NCI-H1417 treated with DMSO at 0.1 percent for 48 hours (cell line): ENCODE measurements at places on chromosomes 6 and 20.
A peak's percentile ranks its signal among the peaks of the same experiment; 100 is the strongest.

DNA sequence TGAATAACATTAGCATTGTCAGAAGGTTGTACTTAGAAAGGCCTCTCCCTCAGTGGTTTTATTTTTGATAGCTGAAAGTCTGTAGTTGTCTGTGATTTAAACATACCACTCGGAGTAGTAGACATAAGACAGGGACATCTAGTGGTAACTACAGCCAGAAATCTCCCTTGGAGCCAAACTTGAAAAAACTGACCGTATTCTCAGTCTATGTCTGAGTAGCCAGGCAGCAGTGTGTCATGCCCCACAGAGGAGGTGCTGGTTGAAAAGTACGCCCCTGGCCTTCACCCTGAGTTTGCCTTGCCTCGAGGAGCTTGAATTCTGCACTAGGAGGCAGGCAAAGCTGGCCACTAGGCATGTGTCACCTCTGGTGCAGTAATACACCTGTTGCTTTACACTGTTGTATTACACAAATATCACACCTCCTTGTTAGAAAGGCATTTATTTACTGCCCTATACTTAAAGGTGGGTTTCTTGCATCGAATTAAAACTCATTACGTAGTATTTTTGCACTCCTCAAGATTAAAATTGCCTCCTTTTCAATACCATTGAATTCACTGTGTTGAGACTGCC, 20.8 kb downstream of the ZBTB2 start:
- DNase-seq = no peak

GRCh38 chr6:132194529-132194928, 206.7 kb downstream of the MOXD1 start:
- DNase-seq = no peak

- no peak for DNase-seq
Observed at GRCh38 chr20:16744178-16744807, 3.9 kb upstream of the OTOR start.

- no peak for DNase-seq
Observed at GRCh38 chr6:5034328-5034727, 30.5 kb upstream of the RPP40 start.

DNA sequence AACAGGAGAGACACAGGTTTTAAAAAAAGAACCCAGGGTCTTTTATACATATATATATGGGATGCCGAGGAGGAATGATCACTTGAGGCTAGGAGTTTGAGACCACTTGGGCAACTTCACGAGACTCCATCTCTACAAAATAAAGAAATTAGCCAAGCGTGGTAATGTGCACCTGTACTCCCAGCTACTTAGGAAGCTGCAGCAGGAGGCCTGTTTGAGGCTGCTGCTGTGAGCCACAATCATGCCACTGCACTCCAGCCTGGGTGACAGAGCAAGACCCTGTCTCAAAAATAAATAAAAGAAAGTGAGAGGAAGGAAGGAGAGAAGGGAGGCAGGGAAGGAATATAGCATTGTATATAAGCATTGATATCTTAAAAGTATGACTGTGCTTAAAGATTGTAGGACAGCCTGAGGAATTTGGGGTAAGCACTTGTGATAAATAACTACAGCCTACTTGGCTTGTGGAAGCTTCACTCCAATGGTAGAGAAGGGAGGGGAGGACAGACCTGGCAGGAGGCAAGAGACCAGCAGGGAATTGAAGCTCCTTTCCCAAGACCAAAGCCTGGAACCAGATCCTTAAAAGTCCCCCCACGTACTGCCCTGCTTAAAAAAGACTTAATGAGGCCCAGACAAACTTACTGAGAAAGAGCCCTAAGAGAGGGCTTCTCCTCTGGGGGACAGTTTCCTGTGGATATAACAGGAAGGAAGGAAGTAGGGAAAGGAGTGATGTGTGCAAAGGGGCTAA, 2.5 kb upstream of the SNTA1 start:
- no peak for DNase-seq

GRCh38 chr6:39166189-39166911, 51.4 kb upstream of the SAYSD1 start:
- no peak for DNase-seq

- DNase-seq = no peak
Observed at GRCh38 chr6:169894377-169894960, 143.0 kb downstream of the ERMARD start.

- no peak for DNase-seq
Observed at GRCh38 chr20:47862574-47863240, 77.4 kb upstream of the SULF2 start.

DNA sequence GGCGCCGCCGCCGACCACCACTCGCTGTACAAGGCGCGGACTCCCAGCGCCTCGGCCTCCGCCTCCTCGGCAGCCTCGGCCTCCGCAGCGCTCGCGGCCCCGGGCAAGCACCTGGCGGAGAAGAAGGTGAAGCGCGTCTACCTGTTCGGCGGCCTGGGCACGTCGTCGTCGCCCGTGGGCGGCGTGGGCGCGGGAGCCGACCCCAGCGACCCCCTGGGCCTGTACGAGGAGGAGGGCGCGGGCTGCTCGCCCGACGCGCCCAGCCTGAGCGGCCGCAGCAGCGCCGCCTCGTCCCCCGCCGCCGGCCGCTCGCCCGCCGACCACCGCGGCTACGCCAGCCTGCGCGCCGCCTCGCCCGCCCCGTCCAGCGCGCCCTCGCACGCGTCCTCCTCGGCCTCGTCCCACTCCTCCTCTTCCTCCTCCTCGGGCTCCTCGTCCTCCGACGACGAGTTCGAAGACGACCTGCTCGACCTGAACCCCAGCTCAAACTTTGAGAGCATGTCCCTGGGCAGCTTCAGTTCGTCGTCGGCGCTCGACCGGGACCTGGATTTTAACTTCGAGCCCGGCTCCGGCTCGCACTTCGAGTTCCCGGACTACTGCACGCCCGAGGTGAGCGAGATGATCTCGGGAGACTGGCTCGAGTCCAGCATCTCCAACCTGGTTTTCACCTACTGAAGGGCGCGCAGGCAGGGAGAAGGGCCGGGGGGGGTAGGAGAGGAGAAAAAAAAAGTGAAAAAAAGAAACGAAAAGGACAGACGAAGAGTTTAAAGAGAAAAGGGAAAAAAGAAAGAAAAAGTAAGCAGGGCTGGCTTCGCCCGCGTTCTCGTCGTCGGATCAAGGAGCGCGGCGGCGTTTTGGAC, 2.0 kb downstream of the SOX4 start:
- no peak for DNase-seq

- DNase-seq = no peak
Observed at GRCh38 chr6:53752856-53753255, 41.9 kb upstream of the LRRC1 start.

DNA sequence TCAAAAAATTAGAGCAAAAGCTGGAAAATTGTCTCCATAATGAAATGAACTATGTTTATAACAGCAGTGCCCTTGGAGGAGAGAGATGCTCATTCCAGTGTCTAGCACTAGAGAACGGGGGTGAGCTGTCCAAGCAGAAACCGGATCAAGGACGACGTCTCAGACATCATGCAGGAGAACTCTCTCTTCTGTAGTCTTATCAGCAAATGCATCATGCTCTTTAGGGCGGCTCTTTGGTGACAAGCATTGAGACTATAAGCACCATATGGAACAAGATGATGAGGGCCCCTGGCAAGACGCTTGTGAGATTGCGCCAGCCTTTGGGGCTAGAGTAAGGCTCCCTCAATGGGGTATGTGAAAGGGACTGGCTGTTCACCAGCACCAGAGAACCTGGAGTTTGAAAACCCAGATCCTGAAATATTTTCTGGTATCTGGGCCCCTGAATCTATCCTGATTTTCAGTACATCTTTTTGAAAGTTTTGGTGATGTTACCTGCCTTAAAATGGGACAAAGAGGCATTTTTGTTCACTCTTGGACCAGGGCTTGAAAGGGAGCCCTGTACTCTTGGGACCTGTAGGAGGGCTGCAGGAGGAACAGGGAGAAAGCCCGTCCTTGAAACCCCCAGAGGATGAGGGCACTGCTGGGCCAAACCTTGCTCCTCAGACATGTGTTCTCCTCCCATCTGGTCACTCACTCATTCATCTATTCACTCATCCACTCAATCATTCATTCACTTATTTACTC, 127.6 kb downstream of the TTLL2 start:
- no peak for DNase-seq

GRCh38 chr6:41732591-41733359, 2.6 kb downstream of the TFEB start:
- peak; percentile 50 for DNase-seq

- DNase-seq = no peak
Observed at GRCh38 chr20:59583428-59584277, 20.7 kb upstream of the PHACTR3 start.

DNA sequence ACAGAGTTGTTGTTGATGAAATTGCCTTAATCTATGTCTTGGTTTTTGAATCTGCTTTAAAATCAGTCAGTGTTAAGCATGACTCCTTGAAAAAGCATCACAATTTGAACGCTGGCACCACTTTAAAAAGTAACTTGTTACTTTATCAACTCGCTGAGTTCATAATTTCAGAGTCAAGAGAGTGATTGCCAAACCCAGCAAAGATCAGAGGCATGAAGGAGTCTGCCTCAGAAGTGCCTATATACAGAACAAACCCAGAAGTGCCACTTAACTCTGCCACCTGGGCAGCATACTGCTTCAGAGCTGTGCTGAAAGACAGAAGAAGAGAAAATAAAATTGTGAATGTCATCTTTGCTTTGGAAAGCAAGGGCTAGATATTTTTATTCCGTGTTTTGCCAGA, 73.6 kb upstream of the HCRTR2 start:
- no peak for DNase-seq

DNA sequence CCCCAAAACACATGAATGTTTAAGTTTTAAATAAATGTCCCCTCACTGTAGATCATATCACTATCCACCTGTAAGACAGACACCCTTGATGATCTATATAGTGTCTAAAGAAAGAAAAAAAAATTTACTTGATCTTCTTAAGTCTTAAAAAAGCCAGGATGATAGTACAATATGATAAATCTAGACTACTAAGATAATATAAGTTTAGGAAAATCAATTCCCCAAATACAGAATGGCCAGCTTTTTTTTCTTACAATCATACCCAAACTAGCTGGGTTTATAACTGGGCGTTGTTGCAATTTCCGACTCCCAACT, 14.4 kb downstream of the ZNF217 start:
- DNase-seq = no peak

DNA sequence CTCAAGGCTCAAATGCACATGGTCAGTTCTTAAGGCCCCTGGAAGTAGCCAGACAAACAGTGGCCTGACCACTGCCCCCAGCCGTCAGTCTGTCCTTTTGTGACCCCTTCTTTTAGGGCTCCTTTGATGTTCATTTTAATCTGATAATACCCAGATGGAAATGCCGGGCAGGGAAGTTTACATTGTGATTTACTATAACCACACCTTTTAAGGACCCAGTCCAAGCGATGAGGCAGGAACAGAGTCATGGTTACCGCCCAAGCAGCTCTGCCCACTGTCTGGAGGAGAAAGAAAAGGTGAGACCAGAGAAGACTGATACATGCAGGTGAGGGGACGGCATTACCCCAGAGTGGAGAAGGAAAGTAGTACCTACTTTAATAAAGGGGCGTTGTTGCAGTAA, 110.6 kb downstream of the PLEKHG1 start:
- DNase-seq = no peak

DNA sequence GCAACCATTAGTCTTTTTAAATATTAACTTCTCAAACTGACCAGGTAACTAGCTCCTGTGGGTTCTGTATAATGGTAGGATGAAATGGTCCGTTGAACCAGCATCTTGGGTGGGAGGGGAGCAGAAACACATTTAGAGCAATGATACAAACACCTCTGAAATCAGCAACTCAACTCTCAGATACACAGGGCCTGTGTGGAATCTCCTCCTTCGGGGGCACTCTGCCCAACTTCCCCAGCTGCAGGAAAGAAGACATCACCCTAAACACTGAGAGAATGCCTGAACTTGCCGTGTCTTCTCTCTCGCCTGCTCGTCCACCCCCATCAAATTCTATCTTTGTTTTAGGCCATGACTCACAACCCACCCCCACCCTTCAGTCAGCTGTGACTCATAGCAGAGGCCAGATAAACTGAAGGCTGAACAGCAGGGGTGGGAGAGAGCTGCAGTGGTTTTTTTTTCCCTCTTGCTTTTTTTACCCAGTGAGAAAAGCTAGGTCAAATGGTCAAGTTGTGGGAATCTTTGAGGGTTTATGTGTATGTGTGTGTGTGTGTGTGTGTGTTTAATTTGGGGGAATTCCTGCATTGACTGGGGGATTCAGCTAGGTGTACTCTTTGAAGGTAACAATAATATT, 593.4 kb upstream of the JAG1 start:
- no peak for DNase-seq

DNA sequence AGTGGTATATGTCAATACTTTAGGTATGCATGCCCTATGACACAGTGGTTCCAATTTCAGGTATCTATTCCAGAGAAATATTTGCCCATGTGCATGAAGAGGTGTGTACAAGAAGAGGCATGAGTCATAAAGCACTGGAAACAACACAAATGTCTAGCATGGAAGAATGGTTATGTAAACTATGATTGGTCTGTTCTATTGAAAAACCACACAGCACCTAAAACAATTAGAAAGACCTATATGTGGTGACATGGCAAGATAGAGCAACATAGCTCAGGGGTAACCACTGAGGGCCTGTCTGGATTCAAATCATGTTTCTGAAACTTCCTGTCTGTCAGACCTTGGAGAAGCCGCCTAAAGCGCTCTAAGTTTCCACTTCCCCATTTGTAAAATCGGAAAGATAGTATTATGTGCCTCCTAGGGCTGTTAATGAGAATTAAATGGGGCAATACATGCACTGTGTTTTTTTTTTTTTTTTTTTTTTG, 76.0 kb upstream of the SHLD1 start:
- no peak for DNase-seq

DNA sequence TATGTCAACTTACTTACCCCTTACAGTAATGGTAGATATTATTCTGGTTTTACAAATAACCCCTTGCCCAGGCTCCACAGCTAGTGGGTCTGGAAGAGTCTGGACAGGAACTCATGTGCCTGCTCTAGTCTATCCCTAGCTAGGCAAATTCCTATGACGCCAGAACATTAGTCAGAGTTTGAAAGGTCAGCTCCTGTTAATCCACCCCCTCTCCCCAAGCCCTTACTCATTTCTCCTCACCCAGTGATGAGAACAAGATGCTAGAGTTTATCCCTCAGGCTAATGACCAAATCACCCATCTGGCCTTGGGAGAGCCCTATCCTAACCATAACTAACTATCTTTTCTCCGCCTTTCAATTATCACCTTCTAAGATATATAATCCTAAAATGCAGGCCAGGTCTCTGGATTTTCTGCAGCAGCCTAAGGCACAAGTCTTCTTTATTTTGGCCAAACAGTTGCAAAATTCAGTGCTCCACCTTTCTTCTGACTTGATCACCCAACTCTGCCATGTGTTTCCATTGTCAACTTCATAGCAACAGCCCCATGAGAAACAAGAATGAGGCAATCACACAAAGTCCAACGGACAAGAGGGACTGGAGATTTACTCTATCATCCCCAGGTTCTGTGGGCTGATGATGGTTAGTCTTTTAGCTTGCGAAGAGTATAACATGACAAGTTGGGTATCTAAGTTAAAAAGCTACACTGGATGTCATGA, 113.3 kb downstream of the TASP1 start:
- no peak for DNase-seq
